Astrocyte of the cerebellum (primary cell): ENCODE measurements at places on chromosomes 1 and 21.
A peak's percentile ranks its signal among the peaks of the same experiment; 100 is the strongest.

- DNase-seq: peak; percentile 48
These were observed 24.7 kb downstream of the HMGCS2 start for GRCh38 chr1:119743776-119744597.

GRCh38 chr1:110211496-110212168 is 1.5 kb downstream of the KCNC4 start:
- no peak for DNase-seq

DNA sequence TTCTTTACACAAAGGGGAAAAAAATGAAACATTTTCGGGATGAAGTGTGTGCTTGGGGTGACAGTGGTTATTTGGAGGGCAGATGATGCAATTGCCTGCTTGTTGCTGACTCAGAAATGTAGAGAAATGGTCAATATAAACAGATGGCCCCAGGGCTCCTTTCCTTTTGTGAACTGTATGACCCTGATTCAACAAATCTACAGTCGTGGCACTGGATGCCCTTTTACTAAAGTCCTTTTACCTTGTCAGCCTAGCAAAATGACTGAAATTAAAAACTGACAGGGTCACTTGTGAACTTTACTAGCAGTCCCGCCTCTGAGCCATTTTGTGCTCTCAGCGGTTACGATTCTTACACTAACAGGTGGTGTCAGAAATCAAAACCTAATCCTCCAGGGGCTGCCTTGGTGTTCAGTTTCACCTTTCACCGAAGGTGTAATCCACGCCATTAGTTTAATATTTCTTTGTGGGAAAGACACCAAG is 49.8 kb downstream of the GREM2 start:
- no peak for DNase-seq

- peak; percentile 46 for DNase-seq
These were observed 405.0 kb upstream of the POU3F1 start for GRCh38 chr1:38451541-38451993.

- no peak for DNase-seq
These were observed 315.0 kb upstream of the CAMK1G start for GRCh38 chr1:209268479-209268878.

DNA sequence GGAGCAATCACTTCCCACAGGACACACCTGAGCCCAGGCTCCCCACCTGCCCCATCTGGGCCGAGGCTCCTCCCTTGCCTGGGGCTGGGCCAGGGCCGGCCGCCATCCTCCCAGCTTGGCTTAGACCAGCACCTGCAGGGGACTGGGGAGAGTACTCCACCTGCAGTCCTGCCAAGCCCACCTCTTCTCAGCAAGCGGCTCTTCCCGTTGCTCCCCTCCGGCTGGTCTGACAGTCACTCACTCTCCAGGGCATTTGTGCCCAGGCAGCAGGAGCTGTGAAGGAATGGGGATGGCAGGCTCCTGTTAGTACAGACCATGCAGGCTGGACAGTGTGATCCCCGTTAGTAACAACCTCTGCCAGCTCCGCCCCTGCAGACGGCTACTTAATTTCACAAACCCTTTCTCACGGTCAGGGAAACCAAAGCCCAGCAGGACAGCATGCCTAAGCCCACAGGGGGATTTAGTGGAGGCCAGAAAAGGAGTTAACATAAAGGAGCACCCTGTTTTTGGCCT is at the start of gene FYB2:
Gene FYB2 (minus strand): TSS at position 18 of the 513 bp plus-strand sequence. CDS start 114 bp downstream, outside the sequence.
- DNase-seq: peak; percentile 22

DNA sequence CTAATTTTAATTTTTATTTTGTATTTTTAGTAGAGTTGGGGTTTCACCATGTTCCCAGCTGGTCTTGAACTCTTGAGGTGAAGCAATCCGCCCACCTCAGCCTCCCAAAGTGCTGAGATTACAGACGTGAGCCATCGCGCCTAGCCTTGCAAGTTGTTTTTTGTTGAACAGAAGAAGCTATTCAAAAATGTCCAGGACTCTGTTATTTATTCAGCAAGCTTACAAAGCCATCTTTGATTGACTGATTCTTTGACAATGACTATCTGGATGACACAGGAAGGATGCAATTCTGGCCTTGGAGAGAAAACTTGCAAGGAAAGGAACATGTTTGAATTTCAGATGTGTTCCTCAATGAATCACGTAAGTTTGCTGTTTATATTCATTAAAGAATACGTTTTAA is 63.5 kb downstream of the MAP3K7CL start:
- DNase-seq: no peak

GRCh38 chr1:46315669-46316403 is 12.3 kb downstream of the UQCRH start:
- no peak for DNase-seq

DNA sequence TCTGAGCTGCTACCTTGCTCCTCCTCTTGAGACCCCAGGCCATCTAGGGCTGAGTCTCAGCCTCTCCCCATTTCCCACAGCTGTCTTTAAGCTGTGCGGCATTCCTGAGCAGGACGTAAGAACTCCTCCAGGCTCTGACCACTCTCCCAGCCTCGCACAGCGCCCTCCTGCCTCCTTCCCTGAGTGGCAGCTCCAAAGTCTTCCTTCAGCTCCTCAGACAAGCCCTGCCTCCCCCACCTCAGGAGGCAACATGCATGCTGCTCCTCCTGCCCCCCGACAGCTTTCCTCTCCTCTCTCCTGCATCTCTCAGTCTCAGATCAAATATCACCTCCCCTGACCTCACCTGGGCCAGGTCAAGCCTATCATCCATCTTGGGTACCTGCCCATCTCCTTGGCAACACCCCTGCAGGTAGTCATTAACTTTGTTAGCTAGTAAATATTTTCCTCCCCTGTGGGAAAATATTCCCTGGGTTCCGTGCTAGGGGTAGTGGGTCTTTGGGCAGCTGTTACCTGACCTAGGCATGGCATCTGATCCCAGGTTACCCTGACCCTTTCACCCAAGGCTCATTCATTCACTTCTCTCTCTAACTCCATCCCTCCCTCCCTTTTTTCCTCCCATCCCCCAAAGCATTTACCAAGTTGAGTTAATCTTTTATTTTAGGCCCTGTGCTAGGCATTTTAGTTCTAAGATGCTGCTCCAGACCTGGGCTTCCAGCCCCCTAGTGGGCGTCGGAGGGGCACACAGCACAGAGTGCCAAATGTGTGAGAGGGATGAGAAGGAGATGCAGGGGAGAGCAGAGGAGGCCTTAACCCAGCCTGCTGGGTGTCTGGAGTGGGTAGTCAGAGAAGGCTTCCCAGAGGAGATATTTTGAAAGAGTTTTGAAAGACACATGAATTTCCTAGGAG is 419.9 kb downstream of the PTPRU start:
- no peak for DNase-seq

GRCh38 chr21:37828556-37828955 is 87.7 kb downstream of the KCNJ6 start:
- DNase-seq: no peak

- DNase-seq: no peak
These were observed 56.6 kb downstream of the PLXNA2 start for GRCh38 chr1:208187499-208188041.

- DNase-seq: peak; percentile 82
These were observed 20.7 kb downstream of the CD34 start for GRCh38 chr1:207890136-207890738.

GRCh38 chr1:183638649-183639387 is 3.2 kb upstream of the ARPC5 start:
- no peak for DNase-seq

DNA sequence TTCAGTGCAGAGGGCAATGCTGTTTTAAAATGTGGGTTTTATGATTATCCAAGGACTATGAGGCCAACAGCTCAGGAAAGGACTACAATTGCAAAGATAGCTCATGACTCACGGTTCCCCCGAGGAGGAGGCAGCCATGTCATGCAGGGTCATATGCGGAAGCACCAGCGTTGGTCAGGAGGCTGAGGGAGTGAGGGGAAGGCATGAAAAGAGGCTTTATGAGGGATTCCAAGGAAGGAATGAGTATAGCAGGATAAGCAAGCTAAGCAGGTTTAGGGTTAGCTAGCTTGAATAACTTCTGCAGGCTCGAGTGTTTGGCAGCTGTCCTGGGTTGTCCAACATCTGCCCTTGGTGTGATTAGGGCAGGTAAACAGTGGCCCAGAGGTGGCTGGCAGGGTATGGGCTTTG is 495.1 kb downstream of the SETD4 start:
- peak; percentile 70 for DNase-seq

DNA sequence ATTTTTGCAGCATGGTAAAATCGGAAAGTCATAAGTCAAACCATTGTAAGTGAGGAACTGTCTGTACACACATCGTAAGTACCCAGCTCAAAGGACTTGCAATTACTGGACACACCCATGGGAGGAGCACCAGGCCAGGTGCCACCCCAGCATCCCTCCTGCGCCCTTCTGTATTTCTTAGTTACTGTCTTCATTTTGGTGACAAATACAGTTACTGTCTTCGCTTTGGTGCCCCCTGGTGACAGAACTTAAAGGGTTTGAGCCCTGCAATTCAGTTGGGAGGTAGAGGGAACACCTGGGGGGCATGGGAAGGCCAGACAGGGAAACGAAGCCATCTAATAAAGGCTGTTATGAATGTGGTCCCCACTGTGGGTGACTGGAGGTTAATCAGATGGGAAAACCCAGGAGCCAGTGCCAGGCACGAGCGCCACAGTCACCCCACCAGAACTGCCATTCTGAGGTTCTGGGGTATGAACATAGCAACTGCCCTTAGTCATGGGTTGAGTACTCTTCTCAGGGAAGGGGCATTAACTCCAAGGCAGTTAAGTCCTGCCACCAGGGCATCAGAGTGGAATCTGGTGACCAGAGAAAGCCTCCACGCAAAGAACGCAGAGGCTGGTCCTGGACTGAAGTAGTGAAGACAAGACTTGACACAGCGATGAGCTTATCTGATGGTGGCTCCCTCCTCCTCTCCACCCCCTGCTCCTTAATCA is 612.9 kb downstream of the PTPRU start:
- no peak for DNase-seq

GRCh38 chr1:225870911-225871310 is 11.3 kb downstream of the TMEM63A start:
- DNase-seq: no peak

DNA sequence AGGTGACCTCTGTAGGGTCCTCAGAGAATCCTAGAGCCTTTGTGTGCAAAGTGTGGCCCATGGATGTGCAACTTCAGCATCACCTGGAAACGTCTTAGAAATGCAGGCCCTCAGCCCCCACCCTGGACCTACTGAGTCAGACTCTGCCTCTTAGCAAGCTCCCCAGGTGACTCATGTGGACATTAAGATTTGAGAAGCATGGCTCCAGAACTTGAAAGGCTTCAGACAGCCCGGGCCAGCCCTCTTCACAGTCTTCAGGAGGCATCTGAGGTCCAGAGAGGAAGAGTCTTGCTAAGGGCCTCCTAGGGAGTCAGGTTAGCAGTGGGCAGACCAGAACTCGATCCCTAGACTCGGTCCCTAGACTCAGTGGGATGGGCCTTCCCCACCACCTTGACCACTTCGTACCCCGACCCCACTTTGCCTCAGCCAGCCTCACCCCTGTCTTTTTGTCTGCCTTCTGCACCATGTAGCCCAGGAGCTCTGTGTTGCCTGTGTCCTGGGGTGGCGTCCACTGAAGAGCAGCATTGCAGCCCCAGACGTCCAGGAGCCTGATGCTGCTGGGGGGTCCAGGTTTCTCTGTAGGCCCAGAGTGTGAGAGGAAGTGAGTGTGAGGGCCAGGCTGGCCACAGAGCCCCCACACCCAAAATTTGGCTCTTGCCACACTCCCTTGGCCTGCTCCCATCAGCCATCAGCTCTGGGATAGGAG is 4.8 kb downstream of the MYBPH start:
- DNase-seq: no peak

DNA sequence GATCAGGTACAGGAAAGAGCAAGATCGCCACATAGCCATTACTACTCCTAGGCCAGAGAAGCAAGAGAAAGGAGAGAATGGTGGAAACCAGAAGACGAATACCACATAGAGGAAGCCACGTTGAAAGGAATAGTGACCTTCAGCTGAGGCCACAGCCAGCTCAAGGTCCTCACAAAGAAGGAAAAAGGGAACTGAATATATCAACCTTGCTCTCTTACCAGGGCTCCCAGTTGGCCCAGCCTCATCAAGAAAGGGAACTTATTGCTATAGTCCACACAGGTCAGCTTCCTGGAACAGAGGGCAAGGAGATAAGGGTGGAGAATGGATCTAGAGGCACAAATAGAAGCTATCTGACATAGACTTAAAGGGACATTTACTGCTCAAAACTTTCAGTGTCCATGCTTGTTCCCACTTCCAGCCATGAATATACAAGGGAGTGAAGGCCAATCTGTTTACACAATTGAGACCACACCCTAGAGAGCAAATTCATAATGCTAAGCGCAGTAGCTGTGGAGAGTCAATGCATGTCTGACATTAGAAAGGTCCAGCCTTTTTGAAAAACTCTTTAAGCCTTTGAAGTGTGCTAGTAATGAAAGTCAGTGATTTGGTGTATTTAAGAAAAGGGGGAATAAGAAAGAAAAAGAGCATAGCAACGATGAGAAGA is 120.7 kb upstream of the ZC3H11B start:
- no peak for DNase-seq

- DNase-seq: peak; percentile 29
These were observed 27.6 kb upstream of the POGK start for GRCh38 chr1:166811691-166812090.

DNA sequence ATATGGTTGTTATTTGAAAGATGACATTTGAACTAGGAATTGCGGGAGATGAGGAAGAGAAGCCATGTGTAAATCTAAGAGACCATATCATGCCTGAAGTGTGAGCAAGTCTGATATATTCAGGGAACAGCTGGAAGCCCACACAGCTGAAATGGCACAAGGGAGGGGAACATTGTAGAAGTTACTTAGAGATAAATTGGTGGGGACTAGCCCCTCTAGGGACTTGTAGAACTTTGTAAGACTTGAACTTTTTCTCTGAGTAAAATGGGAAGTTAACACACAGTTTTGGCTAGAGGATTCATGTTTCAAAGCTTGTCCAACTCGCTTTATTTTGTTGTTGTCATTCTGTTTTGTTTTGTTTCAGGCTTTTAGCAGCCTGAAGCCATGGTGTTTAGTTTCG is 216.4 kb downstream of the FMN2 start:
- DNase-seq: no peak

GRCh38 chr1:111736548-111737215 is 2.5 kb downstream of the INKA2 start:
- no peak for DNase-seq

GRCh38 chr1:224541901-224542630 is 74.1 kb upstream of the CNIH3 start:
- peak; percentile 55 for DNase-seq

DNA sequence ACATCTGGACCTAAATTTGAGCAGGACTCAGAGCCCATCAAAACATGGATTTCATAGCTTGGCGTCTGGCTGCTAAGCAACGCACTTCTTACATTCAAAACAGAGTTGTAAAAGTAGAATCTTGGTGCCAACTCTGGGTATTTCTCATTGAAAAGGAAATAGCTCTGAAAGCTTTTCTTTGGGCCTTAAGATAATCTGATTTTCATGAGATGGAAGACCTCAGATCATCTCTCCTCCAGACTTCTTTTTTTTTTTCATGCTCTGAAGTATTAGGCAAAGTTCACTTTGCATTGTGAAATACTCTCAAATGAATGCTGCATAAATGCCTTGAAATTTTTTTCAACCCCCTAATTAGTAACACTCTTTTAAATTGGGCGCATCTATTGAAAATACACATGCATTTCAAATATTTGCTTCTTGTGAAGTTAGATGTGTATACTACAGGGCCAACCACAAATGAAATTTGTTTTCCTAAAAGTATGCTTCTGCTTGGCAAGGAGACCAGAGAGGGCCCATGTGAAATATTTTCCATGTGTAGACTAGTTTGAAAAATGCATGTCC is 4.2 kb downstream of the ADAMTS5 start:
- no peak for DNase-seq

GRCh38 chr1:32220746-32221580 is 1.2 kb downstream of the TMEM234 start:
- no peak for DNase-seq
